NCI-H187 treated with DMSO at 0.1 percent for 48 hours (cell line): ENCODE measurements at places on chromosomes 2 and 18.
A peak's percentile ranks its signal among the peaks of the same experiment; 100 is the strongest.

DNA sequence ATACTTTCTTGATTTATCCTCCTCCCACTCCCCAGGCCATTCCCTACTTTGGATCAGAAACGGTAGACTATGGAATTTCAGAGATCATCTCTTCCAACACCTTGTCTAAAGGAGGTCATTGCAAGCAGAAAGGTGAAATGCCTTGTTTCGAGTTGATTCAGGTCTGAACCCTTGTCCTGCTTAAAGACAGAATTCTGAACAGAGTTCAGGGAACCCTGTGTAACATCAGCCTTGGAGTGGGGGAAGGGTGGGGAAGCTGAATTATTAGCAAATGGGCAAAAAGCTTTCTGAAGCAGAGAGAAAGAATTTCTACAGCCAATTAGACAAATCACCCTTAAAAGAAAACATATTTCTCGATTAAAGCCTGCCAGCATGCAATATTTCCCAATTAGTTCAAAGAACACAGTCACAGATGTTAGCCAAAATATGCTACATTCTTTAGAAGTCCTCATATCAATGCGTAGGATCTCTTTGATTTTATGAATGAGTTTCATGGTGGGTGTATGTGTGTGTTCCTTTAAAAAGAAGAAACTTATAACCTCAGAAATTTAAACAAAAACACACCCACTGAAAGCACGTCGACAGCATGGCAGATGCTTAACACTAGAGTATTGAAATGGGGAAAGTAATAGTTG is 353.1 kb downstream of the RND3 start:
- no peak for DNase-seq

- DNase-seq = no peak
These were observed 188.4 kb upstream of the GYPC start for GRCh38 chr2:126467367-126468054.

- no peak for DNase-seq
These were observed 23.7 kb downstream of the BABAM2 start for GRCh38 chr2:27914041-27914804.

GRCh38 chr18:75376004-75376403 is 51.5 kb downstream of the SMIM21 start:
- no peak for DNase-seq

DNA sequence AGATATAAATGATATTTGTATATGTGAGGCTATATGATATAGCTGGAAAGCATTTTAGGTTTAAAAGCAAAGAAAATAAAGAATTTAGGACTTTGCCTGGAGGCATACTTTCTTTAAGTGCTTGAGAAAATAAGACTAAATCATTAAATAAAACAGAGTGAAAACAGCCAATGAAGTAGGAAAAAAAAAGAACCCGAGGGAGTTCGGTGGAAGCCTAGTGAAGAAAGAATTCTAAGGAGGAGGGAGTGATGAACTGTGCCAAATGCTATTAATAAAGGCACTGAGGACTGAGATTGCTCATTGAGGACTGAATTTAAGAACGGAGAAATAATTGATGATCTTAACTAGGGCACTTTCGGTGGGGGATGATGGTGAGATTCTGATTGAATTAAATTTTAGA is 573.5 kb downstream of the DSC3 start:
- peak; percentile 7 for DNase-seq

DNA sequence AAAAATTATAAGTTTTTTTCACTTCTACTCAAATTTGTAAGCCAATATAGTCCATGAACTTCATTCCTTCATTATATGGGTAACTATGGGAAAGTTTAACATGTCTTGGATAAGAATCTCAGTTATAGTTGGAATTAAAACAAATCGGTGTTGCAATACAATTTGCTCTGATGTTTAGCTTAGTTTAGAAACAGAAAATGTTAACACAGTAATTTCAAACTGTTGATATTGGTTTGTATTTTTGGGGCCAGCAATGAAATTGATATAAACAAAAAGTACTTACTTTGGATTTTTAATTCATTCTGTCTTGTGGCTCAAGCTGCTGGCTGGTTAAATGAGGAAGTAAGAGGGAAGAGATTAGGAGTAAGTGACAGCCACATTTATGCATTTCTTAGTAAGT is 368.5 kb upstream of the NT5C1B start:
- DNase-seq = no peak

GRCh38 chr2:237345891-237346640 is 67.9 kb downstream of the COL6A3 start:
- DNase-seq = no peak

DNA sequence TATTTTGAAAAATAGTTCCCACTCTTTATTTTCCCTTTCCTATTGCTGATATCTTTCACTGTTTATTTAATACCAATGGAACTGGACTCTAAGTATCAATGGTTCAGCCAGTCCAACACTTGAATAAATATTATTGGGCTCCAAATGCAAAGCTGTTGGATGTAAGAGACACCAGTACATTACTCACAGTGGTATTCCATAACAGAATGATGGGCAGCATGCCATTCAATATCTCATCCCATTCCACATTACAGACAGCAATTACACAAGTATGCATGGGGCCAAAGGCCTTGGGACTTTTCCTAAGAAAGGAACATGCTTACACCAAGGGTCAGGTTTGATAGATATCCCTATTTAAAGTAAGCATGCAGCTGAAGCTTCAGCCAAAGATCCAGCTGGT is 231.9 kb downstream of the RND3 start:
- no peak for DNase-seq

- no peak for DNase-seq
These were observed 96.6 kb upstream of the NRP2 start for GRCh38 chr2:205585449-205586383.

DNA sequence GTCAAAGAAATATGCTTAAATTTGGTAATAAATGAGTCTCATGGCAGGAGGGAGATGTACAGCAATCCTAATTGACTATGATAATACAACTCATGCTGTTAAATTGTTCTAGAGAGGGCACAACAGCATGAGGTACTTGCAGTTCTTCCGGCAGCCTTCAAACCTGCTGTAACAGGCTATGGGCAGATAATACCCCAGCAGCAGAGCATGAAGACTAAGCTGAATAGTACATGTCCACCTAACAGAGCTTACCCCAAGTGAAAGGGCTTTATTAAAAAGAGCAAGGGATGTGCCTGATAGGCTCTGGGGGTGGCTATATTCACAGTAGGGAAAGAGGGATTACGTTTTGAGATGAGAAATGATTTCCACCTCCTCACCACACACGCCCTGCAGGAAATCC is 28.9 kb downstream of the MRO start:
- no peak for DNase-seq

- no peak for DNase-seq
These were observed 178.8 kb downstream of the ACKR3 start for GRCh38 chr2:236748385-236748784.

GRCh38 chr18:35220424-35220823 is 20.4 kb upstream of the ZNF397 start:
- DNase-seq = no peak

GRCh38 chr2:61949714-61950560 is 44.5 kb downstream of the COMMD1 start:
- DNase-seq = no peak

- no peak for DNase-seq
These were observed 16.6 kb upstream of the TTL start for GRCh38 chr2:112465382-112465781.

DNA sequence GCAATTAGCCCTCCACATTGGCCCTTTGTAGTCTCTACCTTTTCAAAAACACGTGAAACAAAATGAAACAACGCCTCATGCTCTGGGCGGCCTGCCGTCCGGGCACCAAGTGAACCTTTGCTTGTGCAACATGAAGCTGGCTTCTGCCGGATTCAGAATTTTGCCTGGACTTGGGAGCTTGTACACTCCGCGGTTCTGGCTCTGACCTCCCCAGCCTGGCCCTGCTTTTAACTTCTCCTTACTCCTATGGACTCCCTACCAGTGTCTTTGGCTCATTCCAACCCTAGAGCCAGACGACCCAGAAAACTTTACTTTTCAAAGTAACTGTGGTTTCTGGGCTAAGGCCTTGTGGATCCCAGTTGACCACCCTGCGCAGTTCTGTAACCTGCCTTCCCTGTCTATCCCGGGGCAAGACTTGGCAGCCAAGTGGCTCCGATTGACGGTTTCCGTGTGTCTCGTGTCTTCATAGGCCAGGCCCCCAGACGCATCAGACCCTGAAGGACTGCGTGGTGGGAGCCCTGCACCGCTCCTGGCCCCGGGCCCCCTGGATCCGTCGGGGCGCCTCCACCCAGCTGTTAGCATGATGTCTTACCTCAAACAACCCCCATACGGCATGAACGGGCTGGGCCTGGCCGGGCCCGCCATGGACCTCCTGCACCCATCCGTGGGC is 1.9 kb downstream of the OTX1 start:
- DNase-seq = no peak

DNA sequence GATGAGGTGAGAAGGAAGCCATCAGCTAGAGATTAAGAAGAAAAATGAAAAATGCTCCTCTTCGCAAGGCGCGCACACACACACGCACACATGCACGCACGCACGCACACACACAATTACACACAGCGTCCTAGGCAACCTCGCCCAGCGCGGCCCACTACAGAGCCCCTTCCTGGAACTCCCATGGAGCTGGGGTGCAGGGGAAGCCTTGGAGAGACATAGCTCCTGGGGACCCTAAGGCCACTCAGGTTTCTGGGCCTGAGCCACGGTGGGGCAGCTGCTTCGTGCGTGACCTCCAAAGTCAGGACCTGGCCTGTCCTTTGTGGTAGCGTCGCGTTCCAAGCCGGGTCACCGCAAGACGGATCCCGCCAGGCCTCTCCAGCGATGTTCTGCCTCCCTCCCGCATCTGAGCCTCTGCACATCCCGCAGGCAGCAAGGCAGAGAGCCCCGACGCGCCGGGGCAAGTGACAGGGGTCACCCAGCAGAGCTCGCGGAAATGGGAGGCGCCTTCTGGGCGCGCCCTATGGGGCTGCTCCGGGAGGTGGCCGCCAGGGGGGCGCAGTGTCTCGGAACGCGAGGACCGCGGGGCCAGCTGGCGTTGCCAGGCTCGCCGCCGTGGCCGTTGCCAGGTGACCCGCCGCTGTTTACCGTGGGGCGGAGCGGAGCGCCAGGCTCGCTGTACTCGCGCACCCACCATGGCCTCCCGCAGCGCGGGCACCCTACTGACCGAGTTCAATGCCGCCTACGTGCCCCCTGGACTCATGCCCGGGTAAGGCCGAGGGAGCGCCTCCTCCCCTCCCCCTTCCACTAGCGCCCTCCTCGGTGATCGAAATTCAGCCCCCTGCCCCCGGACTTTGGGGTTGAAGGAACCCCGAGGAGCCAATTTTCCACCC is 79.0 kb downstream of the CIB4 start:
- no peak for DNase-seq

DNA sequence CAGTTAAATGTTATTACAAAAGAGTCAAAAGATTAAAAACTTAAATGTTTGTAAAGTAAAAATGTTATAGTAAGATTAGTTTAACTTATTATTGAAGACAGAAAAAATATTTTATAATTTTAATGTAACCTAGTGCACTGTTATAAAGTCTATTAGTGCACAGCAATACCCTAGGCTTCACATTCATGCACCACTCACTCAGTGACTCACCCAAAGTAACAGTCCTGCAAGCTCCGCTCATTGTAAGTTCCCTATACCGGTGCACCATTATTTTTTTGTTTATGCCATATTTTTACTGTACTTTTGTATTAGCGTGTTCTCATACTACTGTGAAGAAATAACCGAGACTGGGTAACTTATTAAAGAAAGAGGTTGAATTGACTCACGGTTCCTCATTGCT is 759.7 kb upstream of the CDH7 start:
- DNase-seq = no peak

GRCh38 chr2:205571360-205571959 is 110.8 kb upstream of the NRP2 start:
- no peak for DNase-seq

DNA sequence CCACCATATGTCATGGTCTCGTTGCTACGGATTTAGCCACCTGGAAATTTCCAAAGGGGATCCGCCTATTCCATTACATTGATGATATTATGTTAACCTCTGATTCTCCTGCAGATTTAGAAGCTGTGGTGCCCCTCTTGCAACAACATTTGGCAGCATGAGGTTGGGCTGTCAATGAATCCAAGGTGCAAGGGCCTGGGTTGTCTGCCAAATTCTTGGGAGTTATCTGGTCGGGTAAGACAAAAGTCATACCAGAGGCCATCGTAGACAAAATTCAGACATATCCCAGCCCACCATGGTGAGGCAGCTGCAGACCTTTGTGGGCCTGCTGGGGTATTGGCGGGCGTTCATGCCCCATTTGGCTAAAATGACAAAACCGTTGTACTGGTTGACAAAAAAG is 13.6 kb upstream of the C2orf42 start:
- DNase-seq = no peak

DNA sequence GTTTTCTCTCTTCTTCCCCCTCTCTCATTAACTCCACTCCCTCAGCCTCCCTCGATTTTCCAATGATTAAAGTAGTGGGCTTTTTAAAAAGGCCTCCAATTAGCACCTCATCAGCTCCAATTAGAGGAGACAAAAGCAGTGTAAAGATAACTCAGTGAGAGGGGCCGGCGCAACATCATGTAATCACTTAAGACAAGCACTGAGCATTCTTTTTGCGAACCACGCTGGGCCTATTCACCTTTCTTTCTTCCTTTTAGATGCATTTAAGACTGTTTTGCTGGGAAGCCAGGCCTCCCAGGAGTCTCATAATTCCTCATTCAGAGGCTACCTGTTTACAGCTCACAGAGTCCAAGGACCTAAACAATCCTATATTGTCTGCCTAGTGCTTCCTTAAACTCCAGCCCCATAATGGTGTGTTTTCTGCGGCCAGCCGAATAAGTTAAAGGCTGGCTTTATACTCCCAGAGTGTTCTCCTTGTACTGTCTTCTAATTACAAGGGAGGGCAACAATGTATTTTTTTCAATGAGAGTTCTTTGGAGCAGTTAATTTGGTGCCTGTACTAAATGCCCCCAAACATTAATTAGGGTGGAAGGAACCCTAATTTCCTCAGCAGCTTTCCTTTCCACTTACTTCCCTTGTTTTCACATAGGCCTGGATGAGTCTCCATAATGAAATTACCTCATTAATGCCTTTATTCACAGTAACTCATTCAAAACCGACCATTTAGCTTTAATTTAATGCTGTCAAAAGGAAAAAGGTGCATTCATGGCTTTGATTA is 28.0 kb upstream of the LMAN1 start:
- no peak for DNase-seq

- DNase-seq = no peak
These were observed 198.7 kb downstream of the LTBP1 start for GRCh38 chr2:33145459-33145858.
